Activated T-helper 1 cell treated with Interleukin-2 at 50 U/mL for 16 hours (primary cell): ENCODE measurements at places on chromosomes 4 and X.

GRCh38 chr4:86451560-86452330 is 91.9 kb upstream of the MAPK10 start:
- DNase-seq, result no peak

GRCh38 chrX:39204353-39204752 is 403.1 kb downstream of the MID1IP1 start:
- DNase-seq, result no peak

- no peak for DNase-seq
Measured at GRCh38 chrX:23871905-23872546, 35.7 kb downstream of the APOO start.

DNA sequence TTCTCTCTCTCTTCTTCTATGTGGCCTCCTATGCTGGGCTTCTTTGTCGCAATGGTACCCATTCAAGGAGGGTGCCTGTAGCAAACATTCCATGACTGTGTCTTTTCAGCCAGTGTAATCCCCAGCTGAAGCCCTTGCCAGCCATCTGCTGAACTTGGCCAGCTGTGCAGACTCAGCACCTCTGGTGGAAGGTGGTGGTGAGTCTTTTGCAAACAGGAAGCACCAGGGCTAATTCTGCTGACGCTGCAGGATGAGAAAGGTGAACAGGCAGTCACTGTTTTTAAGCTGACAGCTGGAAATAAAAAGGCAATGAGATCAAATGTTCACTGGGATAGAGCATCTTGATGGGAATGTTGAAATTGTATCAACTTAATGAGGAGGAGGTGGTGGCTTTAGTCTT is 298.7 kb upstream of the CLNK start:
- DNase-seq, result no peak

GRCh38 chrX:24774650-24775049 is 80.9 kb downstream of the POLA1 start:
- DNase-seq, result no peak

DNA sequence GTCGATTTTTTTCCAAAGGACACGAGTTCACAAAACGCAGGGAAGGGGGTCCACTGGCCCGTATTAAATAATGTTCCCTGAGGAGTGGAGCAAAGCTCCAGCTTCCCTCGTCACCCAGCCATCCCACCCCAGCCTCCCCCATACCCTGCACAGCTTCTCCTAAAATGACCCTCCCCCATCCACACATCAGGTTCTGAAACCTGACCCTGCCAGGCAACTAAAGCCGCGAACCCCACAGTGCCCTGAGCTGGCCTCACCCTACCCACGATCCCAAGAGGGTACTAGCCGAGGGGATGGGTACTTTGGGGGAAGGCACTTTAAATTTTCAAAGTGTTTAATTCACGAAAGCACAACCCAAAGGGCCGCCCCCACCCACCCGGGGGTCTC is 634 bp downstream of the APOO start:
- DNase-seq, result no peak

DNA sequence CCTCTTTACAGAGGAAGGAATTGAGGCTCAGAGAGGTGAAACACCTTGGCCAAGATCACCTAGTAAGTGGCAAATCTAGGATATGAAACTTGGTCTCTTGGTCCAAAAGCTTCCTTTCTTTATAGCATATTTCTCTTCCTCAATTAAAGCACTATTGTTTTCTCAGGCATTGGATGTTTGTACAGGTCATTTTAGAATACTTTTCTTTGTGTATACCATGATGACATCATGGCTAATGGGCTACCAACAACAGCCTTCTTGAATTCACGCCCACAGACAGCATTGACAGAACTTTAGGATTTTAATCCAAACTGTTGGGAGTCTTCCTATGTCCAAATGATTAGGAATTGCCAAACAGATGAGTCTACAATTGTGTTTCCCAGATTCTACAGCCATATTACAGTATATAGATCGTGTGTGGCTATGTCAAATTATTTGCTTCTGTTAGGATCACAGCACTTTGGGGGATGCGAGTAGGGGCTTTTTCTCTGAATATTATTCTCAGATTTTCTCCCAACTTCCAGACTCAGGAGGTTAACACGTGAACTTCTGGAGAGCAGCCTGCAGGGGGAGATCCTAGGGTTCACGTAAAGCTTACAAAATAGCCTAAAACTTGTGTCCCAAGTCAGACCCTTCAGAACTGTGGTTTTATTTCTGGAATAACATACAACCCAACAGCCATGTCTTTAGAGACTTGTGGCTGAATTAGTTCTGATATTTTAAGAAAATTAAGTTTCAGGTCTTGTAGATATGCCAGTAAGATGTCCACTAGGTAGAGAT is 191.8 kb downstream of the SHROOM3 start:
- no peak for DNase-seq

GRCh38 chr4:155371432-155372043 is 5.2 kb downstream of the MAP9 start:
- no peak for DNase-seq

- no peak for DNase-seq
Measured at GRCh38 chr4:175823015-175823742, 11.1 kb upstream of the GPM6A start.
